ENCODE measurements at places on chromosomes 3 and 15.
A peak's percentile ranks its signal among the peaks of the same experiment; 100 is the strongest.

- DNase-seq: no peak
These were observed 17.4 kb downstream of the PDIA5 start for GRCh38 chr3:123084192-123084591.

DNA sequence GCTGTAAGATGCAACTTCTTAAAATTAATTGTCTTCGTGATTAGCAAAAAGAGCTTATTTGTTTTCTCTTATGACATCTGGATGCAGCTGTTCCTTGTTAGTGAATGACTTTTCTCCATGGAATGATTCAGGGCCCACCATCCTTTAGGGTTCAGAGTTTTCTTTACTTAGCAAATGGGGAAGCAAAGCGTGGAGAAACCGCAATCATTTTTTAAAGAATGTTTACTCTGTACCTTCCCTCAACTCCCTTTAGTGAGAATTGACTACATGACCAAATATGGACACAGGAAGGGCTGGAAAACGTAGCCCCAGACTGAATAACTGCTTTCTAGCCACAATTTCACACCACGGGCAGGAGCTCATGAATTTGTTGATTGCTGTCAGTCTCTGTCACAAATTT is 130.1 kb downstream of the EDEM1 start:
- no peak for DNase-seq

DNA sequence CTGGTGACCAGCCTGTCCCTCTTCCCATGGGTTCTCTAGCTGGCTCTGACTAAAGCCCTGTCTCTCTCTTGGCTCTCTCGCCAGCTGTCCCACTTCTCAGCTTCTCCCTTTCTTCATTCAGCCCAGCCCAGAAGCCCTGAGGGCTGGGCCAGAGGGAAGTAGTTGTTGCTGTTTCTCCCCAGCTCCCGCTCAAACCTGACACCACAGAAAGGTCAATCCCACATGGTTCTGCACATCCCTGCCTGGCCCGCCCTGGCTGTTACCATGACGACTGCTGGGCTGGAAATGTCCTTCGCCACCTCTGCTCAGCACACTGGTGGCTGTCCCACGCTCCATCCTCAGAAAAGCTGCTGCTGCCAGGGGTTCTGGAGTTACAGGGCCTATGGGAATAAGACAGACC is 25.9 kb downstream of the CCDC32 start:
- peak; percentile 35 for DNase-seq

GRCh38 chr3:29454161-29454611 is 173.3 kb downstream of the RBMS3 start:
- DNase-seq: no peak

DNA sequence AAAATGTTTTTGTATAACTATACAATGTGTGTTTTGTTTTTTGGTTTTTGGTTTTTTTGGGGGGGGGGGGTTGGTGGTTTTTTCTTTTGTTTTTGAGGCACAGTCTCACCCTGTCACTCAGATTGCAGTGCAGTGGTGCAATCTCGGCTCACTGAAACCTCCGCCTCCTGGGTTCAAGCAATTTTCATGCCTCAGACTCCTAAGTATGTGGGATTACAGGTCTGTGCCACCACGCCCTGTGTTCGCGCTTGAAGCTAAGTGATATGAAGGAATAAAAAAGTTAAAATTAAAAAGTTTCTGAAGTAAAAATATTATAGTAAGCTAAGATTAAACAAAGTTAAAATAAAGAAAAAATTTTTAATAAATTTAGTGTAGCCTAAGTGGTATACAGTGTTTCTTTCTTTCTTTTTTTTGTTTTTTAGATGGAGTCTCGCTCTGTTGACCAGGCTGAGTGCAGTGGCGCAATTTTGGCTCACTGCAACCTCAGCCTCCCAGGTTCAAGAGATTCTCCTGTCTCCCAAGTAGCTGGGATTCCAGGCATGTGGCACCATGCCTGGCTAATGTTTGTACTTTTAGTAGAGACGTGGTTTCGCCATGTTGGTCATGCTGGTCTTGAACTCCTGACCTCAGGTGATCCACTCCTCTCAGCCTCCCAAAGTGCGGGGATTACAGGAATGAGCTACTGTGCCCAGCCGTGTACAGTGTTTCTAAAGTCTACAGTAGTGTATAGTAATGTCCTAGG is 53.9 kb upstream of the TEX55 start:
- no peak for DNase-seq

DNA sequence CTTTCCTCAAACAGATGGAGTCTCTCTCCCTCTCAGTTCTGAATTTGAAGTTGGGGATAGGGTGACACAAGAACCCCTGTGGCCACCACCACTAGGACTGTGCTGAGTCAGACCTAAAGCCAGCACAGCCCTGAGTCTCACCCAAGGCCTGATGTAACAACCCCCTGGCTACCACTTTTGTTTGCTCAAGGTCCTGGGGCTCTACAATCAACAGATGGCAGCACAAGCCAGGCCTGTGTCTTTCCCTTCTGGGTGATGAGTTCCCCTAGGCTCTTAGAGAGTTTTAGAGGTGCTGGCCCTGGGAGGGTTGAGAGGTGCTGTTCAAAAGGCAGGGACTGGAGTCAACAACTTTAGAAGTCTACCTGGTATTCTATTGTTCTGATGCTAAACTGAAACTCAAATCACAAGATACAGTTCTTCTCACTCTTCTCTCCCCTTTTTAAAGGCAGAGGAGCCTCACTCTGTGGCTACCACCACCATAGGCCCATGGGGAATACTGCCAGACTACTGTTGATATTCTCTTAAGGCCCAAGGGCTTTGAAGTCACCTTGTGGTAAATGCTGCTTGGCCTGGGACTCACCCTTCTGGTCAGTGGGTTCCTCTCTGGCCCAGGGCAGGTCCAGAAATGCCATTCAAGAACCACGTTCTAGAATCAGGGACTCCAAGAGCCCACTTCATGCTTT is 6.5 kb downstream of the OR5K4 start:
- DNase-seq: no peak

GRCh38 chr3:175312791-175313190 is 453.7 kb downstream of the NAALADL2 start:
- DNase-seq: no peak

- no peak for DNase-seq
These were observed 42.3 kb downstream of the PDHB start for GRCh38 chr3:58391156-58391865.

DNA sequence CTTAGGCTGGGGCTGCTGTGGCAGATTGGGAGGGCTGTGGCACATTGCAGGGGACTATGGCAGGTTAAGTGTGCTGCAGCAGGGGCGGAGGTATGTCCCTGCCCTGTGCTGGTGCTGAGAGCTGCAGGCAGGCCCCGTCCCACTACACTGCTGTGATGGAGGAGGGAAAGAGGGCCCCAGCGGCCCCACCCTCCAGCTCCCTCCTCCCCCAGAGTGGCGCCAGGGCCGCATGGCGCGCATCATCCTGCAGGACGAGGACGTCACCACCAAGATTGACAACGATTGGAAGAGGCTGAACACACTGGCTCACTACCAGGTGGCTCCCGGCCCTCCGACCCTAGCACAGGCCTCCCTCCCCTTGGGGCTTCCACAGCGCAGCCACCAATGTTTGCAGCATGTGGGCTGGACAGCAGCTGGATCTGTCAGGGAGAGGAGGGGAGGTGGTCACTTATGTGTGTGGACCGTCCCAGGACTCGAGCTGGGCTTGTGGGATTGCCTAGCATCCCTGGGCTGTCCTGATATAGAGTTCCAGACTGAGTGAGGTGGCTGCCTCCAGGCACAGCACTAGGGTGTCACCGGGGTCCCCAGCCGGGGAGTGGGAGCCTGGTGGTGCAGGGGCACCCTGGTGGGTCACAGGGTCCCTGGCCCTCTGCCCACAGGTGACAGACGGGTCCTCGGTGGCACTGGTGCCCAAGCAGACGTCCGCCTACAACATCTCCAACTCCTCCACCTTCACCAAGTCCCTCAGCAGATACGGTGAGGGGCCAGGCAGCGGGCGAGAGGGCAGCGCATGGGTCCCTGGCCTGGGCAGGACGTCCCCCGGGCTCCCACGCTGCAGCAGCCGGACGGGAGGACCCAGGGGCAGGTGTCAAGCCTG is 46.1 kb downstream of the PLXNA1 start:
- DNase-seq: no peak

All from iPS-NIHi11 (cell line).